Fibroblast of lung (primary cell): ENCODE measurements at places on chromosomes 3 and 15. TPM values are rescaled to one million over a fixed set of nuclear protein-coding genes. Genes with fewer than 3 reads are reported as not detected.
A peak's percentile ranks its signal among the peaks of the same experiment; 100 is the strongest.

DNA sequence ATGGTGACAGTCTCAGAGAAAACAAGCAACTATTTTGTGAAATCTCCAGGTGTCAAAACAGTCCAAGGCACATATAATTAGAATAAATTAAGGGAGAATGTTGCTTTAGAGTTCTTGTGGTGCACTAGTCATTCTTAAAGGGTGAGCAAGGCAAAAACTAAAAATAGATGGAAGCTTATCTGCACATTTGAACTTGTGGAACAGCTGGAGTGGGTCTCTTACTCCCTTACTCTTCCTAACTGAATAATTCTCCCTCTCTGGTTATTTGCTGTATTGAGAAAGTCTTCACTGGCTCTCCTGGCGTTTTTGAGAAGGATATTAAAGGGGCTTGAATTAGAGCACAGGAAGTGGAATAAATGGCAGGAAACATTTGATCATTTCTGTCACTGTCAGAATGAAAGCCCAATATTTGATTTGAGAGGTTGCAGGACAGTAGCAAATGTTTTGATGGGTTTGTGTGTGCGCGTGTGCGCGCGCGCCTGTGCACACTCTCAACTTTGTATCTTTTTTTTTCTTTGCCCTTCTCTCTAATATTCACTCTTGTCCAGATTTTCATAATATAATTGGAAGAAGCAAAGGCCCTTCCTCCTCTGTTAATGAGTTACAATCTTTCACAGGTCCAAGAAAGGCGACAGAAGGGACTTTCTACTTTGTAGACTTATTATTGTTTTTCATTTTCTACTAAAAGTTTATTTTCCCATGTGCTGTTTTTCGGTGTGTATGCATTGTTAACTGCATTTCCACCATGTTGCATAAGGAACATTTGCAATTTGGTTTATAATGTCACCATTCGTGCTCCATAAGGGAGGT lies 40.9 kb downstream of the AKAP13 start:
- DNase-seq = peak; percentile 51

DNA sequence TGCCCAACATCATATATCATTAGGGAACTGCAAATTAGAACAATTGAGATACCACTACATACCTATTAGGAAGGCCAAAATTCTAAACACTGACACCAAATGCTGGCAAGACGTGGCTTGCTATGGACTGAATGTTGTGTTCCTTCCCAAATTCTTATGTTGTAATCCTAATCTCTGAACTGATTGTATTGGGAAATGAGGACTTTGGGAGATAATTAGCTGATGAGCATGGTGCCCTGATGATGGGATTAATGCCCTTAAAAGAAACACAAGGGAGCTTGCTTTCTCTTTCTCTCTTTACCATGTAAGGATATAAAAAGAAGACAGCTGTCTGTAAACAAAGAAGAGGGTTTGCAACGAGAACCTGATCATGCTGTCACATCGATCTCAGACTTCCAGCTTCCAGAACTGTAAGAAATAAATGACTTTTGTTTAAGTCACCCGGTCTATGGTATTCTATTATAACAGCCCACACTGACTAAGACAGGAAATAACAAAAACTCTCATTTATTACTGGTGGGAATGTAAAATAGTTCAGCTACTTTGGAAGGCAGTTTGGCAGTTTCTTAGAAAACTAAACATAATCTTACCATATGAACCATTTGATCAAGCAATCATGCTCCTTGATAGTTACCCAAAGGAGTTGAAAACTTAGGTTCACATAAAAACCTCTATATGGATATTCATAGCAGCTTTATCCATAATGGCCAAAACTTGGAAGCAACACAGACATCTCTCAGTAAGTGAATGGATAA lies 458.3 kb upstream of the CBLB start:
- peak; percentile 49 for DNase-seq

DNA sequence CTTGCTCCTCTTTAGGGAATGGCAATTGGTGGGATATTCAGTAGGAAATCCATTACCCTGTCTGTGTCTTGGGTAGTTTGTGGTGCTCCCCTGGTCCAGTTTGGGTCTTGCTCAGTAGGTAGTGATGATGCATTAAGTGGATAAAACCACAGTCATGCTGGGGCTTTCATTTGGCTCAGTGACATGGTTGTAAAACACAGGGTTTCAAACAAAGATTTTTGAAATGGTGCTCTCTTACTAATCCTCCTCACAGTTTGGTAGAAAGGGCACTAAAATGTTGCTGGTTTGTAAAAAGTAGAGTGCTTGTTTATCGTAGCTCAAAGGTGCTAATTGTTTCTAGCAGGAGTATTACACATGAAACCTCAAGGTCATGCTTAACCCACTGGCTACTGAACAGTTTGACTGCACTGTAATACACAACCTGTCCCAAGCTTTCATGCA lies 22.9 kb downstream of the BBX start:
- peak; percentile 62 for DNase-seq

DNA sequence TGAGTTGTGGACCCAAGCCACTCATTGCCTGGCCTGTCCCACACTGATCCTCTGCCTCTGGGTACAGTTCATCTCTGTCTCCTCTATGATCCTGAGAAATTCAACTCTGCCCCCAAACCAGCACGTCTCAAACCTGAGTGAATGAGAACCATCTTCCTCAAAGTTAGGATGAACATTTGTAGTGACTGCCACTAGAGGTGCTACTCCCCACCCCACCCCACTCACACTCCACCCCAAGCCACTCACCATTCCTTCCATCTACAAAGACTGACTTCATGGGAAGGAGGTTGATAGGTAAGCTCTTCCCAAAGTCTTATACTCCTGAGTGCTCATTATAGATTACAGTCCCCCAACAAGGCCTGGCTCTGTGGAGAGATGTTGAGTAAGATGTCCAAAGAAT lies 43.8 kb downstream of the NEK10 start:
- DNase-seq = no peak

The SPESP1 gene
- 4.6 and 8.2 TPM in 2 replicates for total RNA-seq

The CCNB2 gene
- 1.5 and 19.3 TPM in 2 replicates for total RNA-seq
